ENCODE measurements at places on chromosomes 7 and 10.
A peak's percentile ranks its signal among the peaks of the same experiment; 100 is the strongest.

- H3K4me1 ChIP-seq, result no peaks in the 10 kb centered on the region
- DNase-seq, result no peak
- no peak overlapping the region for H3K4me3 ChIP-seq
- no peaks in the 10 kb centered on the region for H3K36me3 ChIP-seq
These were observed 17.2 kb upstream of the FGFR2 start for GRCh38 chr10:121615435-121615793.

DNA sequence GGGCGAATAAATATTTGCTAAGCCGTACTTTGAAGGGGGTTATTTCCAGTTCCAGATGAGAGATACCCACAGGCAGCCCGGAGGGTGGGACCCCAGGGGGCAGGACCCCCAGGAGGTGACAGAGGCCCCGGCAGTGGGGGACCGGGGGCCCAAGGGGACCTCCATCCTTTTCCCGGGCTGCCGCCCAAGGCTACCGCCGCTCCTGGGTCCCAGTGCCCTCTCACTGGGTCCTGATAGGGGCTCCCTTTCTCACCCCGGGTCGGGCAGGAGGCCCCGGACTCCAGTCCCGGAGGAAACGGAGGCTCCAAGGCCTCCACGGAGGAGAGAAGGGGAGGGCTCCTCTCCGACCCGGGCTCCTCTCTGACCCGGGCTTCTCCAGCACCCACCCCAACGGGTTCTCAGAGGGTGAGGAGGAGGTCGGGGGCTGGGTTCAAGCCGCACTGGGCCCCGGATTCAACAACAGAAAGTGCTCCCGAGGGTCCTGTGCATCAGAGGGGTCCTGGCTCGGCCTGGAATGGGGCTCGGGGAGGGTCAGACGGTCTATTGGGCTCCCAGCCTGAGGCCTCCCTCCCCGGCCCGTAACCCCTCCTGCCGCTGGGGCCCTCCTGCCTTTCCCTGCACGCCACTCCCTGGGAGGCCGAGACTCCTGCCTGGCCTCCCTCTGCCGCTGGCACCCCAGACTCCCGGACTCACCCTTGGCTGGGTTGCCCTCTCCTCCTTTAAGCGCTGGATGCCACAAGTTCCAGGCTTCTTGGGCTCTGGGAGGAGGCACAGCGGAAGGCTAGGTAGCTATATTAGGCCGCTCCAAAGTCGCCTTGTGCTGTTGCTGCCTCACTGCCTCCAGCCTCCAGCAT is 62.5 kb downstream of the ZNF37A start:
- DNase-seq, result no peak
- H3K4me1 ChIP-seq, result no peaks in the 10 kb centered on the region
- H3K27me3 ChIP-seq, result no peaks in the 10 kb centered on the region
- no peak overlapping the region for H3K4me3 ChIP-seq

- DNase-seq, result no peak
- no peaks in the 10 kb centered on the region for H3K36me3 ChIP-seq
- no peak overlapping the region for H3K27ac ChIP-seq
These were observed 1031.7 kb downstream of the LRMDA start for GRCh38 chr10:76463111-76463510.

DNA sequence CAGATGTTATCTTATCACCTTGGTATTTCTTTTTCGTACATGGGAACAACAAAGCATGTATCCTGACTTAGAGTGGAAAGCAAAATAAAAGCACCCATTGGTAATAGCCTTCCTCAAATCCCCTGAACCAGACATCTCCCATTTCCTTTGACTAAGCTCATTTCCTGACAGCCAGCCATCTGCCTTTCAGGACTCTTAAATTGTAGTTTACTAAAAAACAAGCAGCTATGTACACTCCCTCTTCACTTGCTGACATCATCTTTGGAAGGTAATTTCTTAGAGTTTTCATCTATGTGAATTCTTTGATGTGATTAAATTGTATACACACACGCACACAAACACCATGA is 40.7 kb downstream of the ARL4A start:
- no peak overlapping the region for H3K27ac ChIP-seq
- DNase-seq, result no peak
- no peaks in the 10 kb centered on the region for H3K27me3 ChIP-seq
- peaks cover 11% of the 10 kb centered on the region for H3K4me1 ChIP-seq
- H3K4me3 ChIP-seq, result no peak overlapping the region

GRCh38 chr7:128922496-128923410 is 12.2 kb upstream of the KCP start:
- H3K27ac ChIP-seq, result no peak overlapping the region
- H3K4me1 ChIP-seq, result no peaks in the 10 kb centered on the region
- H3K4me3 ChIP-seq, result no peak overlapping the region
- DNase-seq, result no peak

DNA sequence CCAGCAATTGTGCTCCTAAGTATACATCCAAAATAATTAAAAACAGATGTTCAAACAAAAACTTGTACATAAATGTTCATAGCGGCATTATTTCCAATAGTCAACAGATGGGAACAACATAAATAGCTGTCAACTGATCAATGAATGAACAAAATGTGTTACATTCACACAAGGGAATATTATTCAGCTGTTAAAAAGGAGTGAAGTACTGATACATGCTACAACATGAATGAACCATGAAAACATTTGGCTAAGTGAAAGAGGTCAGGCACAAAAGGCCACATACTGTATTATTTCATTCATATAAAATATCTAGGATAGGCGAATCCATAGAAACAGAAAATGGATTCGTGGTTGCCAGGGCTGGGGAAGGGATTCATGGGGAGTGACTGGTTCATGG is 109.1 kb downstream of the CDH23 start:
- H3K27me3 ChIP-seq, result no peaks in the 10 kb centered on the region
- H3K27ac ChIP-seq, result no peak overlapping the region
- H3K4me3 ChIP-seq, result no peak overlapping the region

- no peaks in the 10 kb centered on the region for H3K36me3 ChIP-seq
- no peak for DNase-seq
- no peaks in the 10 kb centered on the region for H3K4me1 ChIP-seq
- no peak overlapping the region for H3K27ac ChIP-seq
- no peak overlapping the region for H3K4me3 ChIP-seq
These were observed 35.7 kb downstream of the GSDME start for GRCh38 chr7:24721481-24722001.

DNA sequence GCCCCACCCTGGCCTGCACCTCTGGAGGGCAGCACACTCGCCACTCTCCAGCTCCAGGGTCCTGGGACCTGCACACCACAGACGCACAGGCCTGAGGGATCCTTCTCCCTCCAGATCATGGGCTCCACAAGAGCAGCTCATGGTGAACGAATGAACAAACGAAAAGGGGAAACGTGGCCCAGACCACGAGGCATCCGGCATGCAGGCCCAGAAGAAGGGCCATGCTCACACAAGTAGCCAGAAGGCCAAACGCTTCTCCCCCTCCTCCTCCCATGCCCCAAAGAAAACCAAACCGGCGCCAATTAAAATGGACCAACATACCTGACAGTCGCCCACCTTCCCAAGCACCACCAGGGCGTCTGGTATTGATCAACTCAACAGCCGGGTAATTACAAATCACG is 30.4 kb downstream of the MAD1L1 start:
- no peaks in the 10 kb centered on the region for H3K4me1 ChIP-seq
- H3K27me3 ChIP-seq, result no peaks in the 10 kb centered on the region
- DNase-seq, result no peak
- no peak overlapping the region for H3K27ac ChIP-seq
- peaks cover 18% of the 10 kb centered on the region for H3K36me3 ChIP-seq
- no peak overlapping the region for H3K4me3 ChIP-seq

GRCh38 chr7:90657481-90657880 is 61.4 kb downstream of the CDK14 start:
- no peaks in the 10 kb centered on the region for H3K36me3 ChIP-seq
- no peak overlapping the region for H3K27ac ChIP-seq
- no peak overlapping the region for H3K4me3 ChIP-seq
- H3K4me1 ChIP-seq, result no peaks in the 10 kb centered on the region

- H3K4me1 ChIP-seq, result peaks cover 8% of the 10 kb centered on the region
- H3K27ac ChIP-seq, result no peak overlapping the region
- peaks cover 20% of the 10 kb centered on the region for H3K27me3 ChIP-seq
- DNase-seq, result no peak
- H3K4me3 ChIP-seq, result no peak overlapping the region
These were observed 1.4 kb downstream of the CFAP46 start for GRCh38 chr10:132940791-132941465.

DNA sequence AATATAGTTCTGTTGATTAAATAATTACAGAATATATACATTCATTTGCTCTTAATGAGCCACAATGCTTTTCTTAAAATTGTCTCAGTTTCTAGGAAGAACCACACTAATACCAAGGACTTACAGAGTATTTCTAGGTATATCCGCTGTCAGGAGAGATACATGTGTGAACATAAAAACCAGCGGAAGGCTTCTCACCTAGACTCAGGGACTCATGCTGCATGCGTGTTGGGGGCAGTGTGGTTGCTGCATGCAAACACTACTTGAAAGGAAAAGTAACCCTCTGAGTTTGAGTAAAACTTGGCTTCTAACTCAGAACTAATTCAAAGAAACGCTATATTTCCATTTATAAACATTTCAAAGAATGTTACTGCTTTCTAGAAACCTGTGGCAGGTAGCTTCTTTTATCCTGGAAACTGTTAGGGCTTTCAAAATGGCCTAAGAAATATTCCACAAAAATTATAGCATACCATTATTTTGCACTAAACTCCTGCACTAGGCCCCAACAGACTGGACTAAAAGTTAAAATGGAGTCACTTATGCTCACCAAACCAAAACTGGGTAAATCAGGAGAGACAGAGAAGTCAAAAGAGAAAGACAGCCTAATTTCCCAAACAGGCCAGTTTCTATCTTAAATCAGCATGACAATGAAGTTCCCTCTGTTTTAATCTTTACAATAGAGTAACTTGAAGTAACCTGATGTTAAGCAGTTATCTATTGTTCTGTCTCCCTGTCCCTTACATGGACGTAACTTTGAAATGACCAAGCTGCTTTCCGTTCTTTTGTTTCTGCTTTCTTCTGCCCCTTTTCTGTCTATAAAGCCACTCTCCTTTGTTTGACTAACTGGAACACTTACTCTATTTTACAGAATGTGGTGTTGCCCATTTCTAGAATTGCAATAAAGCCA is 95.2 kb upstream of the FAM133B start:
- H3K4me1 ChIP-seq, result peaks cover 44% of the 10 kb centered on the region
- DNase-seq, result peak; percentile 2
- no peaks in the 10 kb centered on the region for H3K36me3 ChIP-seq

GRCh38 chr7:91264924-91265681 is 870 bp downstream of the FZD1 start:
- no peaks in the 10 kb centered on the region for H3K36me3 ChIP-seq
- H3K27me3 ChIP-seq, result no peaks in the 10 kb centered on the region
- no peak overlapping the region for H3K27ac ChIP-seq
- no peaks in the 10 kb centered on the region for H3K4me1 ChIP-seq
- peak overlapping the region; percentile 49 for H3K4me3 ChIP-seq

DNA sequence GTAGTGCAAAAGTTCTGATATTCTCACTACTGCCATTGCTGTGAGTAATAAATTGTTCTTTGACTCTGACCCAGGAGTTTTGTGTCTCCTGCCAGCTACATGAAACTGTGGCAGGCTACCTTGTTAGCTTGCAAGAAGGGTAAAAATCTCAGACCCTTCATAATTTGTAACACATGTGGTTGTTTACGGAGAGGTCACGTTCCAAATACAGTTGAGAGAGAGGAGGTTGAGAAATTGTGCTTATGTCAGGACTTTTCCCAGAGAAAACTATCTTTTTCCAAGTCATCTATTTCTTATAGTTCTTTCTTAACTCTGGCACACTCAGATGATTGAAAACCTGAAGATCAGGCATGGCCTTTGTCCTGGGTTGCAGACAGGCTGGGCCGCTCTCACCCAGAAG is 114.4 kb upstream of the SVIL start:
- H3K27ac ChIP-seq, result no peak overlapping the region
- H3K4me3 ChIP-seq, result no peak overlapping the region

- no peaks in the 10 kb centered on the region for H3K4me1 ChIP-seq
- DNase-seq, result no peak
- no peaks in the 10 kb centered on the region for H3K36me3 ChIP-seq
- H3K27ac ChIP-seq, result no peak overlapping the region
These were observed 458.3 kb downstream of the PTPRN2 start for GRCh38 chr7:158129037-158130022.

DNA sequence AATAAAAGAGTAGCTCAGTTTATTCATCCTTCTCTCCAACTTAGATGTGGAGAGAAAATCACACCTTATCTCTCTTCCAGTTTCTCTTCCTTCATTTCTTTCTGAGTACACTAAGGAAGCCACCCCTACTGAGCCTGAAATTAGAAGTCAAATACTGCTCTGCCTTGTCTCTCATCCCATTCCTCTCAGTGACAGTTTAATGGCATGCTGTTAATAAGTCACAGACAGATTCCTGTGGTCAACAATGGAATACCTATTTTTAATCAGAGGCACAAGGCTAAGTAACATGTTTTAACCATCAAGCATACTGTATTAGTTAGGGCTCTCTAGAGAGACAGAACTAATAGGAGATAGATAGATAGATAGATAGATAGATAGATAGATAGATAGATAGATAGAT is 253.2 kb downstream of the HTR7 start:
- no peaks in the 10 kb centered on the region for H3K4me1 ChIP-seq
- H3K27ac ChIP-seq, result no peak overlapping the region
- no peak overlapping the region for H3K4me3 ChIP-seq

DNA sequence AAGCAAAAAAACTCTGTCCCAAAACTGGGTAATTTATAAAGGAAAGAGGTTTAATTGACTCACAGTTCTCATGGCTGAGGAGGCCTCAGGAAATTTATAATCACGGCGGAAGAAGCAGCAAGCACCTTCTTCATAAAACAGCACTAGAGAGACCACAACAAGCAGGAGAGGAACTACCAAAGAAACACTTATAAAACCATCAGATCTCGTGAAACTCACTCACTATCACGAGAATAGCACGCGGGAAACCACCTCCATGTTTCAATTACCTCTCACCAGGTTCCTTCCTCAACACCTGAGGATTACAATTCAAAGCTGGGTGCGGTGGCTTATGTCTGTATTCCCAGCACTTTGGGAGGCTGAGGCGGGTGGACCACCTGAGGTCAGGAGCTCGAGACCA is 48.5 kb downstream of the PDIA4 start:
- H3K4me3 ChIP-seq, result no peak overlapping the region
- no peak for DNase-seq
- peaks cover 5% of the 10 kb centered on the region for H3K4me1 ChIP-seq

GRCh38 chr7:119935418-119936025 is 337.5 kb upstream of the KCND2 start:
- no peak for DNase-seq
- no peaks in the 10 kb centered on the region for H3K27me3 ChIP-seq
- no peaks in the 10 kb centered on the region for H3K4me1 ChIP-seq

DNA sequence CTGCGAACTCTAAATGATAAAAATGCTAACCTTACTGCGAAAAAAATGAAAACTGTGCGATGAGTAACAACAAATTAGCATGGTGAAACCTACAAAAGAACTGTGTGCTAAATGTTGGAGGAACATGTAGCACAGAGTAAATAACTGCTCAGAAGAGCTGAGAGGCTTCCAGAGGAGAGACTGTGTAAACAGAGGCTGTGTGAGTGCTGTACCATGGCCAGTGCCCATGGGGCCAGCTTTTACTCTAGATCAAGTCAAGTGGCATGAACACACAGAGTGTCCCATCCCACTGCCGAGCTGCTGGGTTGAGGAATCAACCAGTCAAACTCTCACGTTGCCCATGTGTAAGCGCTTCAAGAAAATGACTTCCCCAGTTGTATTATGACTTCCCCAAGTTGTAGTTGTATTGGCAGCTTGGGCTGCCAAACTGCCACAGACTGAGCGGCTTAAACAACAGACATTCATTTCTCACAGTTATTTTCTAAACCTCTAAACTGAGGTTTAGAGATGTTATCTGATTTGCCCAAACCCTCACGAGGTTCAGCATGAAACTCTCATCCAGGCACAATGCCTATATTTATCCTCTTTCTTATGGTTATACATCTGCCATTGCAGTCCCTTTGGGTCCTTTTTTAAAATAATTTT is 270.7 kb downstream of the ABCA13 start:
- H3K27ac ChIP-seq, result no peak overlapping the region
- H3K36me3 ChIP-seq, result no peaks in the 10 kb centered on the region
- DNase-seq, result no peak
- no peaks in the 10 kb centered on the region for H3K27me3 ChIP-seq

Data from effector memory CD4-positive, alpha-beta T cell (primary cell).